NCI-H187 treated with DMSO at 0.1 percent for 48 hours (cell line): ENCODE measurements at places on chromosomes 12 and 14.

DNA sequence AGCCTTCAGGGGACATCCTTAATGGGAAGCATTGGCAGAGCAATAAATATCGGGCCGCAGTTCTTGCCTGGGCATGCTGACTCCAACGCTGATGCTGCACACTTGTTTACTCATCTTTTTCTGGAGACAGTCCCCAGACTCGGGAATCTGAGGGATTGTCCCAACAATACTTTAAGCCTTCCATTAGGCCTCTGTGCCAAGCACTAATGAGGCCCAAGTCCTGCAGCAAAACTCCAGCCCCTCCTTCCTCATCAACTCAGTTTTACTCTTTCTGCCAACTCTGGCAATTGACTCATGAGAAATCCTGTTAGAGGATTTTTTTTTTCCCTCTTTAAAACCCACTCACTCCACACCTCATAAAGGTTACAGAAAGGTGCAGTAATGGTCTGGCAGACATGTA, 233.4 kb upstream of the PELI2 start:
- no peak for DNase-seq

GRCh38 chr14:99380402-99380801, 100.3 kb downstream of the SETD3 start:
- no peak for DNase-seq

DNA sequence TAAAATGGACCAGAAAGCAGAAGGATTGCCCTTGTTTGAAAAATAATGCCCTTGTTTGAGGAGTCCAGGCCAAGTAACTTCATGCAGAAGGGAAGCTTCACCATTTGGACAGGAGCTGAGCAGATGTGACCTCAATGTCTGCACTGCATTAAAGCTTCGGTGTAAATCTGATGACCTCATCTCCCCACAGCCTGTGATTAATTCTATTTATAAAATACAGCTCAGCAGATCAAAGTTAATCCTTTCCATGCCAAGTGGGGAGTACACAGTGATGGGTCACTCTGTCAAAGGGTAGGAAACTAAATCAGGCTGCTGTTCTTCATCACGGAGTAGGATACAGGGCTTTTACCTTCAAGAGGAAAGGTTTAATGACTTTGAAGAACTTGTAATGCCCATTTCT, 533.7 kb downstream of the RPS29 start:
- DNase-seq: no peak

GRCh38 chr14:71193663-71194062, 286.4 kb downstream of the PCNX1 start:
- no peak for DNase-seq

DNA sequence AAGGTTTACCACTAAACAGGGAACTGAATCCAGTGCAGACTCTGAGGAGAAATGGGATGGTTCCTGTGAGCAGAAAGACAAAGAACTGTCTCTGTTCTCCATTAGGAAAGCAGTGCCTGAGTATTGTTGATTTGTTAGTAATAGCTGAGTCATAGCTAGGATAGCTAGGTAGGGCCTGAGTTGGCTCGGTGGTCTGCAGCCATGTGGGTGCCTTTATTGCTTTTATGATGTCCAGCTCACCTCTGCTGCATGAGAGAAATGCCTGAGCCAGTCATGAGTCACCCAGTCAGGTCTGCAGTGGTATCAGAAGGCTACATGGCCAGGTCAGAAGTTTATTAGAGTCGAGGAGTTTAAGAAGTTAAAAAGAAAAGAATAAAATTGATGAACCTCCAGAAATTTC, 24.2 kb downstream of the TRHDE start:
- no peak for DNase-seq
